ENCODE measurements at places on chromosomes 3 and 15. TPM values are rescaled to one million over a fixed set of nuclear protein-coding genes. Genes with fewer than 3 reads are reported as not detected.

POTEB2 gene
- not detected for total RNA-seq

SRGAP3 gene
- total RNA-seq: 21.4 TPM

CPN2 gene
- total RNA-seq: 0.10 TPM

SERPINI2 gene
- not detected for total RNA-seq

WDR93 gene
- 0.20 TPM for total RNA-seq
